A549 (cell line): ENCODE measurements at places on chromosomes 2 and 18.

DNA sequence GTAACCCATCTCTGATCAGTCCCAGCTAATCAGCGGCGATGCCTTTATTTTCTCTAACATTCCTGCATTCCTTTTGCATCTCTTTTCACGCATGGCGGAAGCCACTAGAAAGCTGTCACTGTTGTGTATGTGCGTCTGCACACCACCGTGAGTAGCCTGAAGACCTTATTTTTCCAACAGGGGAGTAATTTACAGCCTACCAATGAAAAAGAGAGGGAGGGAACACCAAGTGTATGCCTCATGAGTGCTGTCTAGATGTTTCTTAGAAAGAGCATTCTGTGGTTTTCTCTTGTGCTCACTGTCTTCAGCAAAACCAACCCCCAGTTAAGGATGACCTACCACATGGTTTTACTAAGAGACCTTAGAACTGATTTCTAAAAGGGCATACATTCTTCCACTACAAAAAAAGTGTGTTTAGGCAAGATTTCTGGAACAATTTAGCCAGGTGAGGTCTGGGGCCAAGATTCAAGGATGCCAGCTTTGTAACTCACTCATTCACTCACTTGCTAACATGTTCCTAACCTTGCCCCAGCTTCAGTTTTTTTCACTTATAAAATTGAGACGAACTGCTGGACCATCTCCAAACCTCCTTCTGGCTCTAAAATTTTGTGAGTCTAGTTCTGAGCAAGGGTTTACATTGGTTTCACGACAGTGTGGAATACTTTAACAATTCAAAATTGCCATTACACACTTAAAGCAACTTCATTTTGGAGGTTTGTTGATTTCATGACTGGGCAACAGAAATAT, 51.4 kb downstream of the BCL2 start:
- no peak for DNase-seq

DNA sequence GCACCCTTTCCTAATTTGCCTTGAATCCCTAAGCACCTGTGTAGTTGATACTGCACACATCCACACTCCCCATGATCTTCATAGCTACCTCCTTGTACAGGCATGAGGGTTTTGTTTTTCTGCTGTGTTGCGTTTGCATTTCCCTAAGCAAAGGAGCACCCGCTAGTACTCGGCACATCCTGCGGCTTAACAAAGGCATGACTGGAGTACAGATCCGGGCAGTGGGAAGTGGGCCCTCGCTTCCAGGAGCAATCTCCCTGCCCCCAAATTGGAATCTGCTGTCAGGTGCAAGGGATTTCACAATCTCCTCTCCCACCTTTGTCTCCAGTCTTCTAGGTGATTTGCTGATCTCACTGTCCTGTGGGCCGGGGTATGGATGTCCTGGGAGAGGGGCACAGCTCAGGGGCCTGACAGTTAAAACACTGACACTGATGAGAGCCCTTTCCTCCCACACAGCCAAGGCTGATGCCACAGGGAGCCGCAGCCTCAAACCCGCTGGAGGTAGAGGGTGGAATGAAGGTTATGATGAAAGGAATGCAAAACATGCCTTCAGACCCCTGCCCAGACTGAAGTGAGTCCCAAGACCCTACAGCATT, 98.7 kb upstream of the THOC1 start:
- DNase-seq = no peak

DNA sequence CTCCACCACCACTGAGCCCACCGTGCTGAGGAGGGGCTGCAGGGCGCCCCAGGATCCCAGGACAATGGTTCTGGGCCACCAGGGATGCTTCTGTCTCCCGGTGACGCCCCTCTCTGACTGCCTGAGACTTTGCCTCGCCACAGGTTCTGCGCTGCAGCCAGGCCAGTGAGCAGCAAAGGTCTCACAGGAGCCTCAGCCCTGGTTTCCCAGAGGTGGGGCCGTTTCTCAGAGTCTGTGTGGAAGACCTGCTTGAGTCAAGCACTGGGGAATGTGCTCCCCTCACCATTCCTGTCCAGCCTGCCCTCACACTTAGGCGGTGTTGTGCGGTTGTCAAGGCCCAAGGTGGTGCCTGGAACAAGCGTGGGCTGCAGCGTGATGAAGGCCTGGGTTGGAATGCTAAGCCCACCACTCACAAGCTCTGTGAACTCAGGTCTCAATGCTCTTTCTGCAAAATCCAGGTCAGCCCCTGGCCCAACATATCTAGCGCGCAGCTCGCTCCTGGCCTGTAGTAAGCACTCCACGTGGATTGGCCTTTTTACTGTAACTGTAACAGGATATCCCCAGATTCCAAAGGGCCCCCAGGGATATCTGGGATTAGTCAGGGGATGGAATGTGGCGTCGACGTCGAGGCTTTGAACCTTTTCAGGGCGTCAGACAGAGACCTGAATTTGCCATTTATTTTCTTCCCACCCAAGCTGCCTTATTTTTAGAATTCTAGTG, 47.6 kb downstream of the PLB1 start:
- DNase-seq = no peak

DNA sequence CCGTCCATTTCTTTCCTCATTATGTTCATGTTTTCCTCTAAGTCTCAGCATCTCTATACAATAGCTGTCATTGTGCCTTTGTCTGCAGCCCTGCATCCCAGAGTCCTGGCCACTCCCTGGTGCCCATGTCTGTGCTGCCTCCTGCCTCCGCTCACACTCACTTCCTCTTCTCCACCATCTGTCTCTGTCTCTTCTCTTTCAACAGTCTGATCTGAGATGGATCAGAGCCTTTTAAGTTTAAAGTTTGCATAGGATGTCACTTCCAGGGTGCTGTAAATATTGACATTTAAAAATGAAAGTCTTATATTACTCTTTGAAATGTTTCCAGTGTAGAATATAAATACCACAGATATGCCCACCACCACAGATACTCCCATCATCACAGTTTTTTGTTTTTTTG, 42.7 kb downstream of the UBE2F start:
- no peak for DNase-seq

DNA sequence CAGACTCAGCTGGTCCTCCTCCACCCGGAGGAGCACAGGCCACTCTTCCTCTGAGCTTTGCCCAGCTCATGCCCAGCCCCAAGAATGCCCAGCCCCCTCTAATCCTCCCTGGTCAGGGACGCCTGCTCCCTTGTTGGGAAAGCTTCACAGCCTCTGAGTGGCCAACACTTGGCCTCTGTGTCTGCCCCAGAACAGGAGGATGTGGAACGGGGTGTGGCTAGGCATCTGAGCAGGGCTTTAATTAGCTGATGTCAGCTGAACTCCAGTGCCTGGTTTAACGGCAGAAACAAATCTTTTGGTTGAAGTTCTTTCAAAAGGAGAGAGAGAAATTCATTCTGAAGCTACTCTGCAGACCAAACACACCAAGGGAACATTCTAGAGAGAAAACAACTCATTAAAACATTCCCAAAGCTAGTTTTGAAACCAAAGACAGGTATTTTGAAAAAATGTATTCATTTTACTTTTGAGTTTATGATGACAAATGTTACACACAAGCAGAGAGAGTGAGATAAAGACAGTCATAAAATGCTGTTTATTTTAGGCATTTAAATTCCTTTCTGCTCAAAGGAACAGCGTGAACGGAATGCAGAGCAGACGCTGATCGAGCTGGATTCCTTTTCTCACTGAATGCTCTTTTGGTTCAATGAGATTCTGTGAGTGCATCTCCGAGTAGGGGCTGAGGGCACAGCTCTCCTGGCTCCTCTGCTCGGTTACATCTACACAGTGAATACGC, 63.8 kb downstream of the RTP5 start:
- no peak for DNase-seq

DNA sequence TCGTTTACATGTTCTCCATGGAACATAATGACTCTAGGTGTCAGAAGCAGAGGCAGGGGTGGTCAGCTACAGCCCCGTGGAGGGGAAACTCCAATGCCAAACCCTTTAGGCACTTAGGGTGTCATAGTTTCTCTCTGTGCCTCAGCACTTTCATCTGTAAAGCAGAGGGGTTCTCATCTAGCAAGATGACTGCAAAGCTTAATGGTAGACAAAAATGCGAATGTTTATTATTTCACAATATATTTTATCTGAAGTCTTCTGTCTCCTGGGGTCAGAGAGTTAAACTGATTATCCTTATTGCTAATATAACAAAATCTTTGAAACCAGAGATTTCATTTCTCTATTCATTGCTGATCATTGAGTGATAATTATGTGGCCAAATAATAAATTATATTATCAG, 522.5 kb downstream of the TSN start:
- no peak for DNase-seq

DNA sequence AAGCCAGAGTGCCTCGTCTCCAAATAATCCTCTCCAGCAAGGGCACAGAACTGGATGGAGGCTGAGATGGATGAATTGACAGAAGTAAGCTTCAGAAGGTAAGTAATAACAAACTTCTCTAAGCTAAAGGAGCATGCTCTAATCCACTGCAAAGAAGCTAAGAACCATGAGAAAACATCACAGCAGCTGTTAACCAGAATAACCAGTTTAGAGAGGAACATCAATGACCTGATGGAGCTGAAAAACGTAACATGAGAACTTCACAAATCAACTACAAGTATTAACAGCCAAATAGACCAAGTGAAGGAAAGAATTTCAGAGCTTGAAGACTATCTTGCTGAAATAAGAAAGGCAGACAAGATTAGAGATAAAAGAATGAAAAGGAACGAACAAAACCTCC, 32.3 kb downstream of the WDPCP start:
- DNase-seq = no peak

DNA sequence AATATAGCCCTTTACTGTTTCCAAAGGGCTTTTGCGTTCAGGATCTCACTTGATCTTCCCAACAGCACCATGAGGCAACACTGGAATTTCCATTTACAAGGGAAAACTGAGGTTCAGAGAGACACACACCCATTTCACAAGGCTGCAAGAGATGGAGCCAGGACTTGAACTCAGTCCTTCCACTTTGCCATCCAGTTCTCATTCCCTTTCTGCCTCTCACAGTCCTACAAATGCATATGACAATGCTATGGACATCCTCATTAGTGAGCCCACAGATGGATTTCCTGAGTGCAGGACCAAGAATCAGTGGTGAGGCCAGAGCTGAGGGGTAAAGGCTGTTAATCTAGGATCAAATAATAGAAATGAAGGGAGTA, 136.1 kb upstream of the MYCN start:
- no peak for DNase-seq

DNA sequence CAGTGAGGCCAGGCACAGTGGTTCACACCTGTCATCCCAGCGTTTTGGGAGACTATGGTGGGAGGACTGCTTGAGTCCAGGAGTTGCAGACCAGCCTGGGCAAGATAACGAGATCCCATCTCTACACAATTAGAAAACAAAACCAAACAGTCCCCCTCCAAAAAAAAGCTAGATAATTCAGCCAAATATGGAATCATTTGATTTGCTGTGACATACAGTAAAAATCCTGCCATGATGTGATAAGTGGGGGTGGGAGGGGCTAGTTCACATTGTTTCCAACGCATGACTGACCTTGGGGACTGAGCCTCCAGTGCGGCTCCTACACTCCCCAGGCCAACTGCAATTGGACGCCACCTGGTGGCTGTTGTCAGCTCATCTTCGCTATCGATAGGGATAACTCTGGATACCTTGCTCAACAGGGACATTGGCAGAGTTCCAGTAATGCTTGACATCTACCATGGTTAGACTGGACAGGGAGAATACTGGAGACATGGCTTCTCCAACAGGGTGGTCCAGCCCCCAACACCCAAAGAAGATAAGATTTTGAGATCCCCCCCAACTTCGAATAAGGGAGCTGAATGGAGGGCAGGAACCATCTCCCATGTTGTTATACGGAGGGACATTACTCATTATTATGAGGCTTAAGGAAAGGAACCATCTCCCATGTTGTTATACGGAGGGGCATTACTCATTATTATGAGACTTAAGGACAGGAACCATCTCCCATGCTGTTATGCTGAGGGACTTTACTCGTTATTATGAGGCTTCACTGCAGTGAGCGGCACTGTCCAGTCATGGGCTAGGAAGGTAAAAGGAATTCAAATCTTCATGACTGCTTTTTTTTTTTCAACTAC, 135.9 kb downstream of the TGIF1 start:
- peak; percentile 89 for DNase-seq

GRCh38 chr18:9971313-9971920, 57.6 kb downstream of the VAPA start:
- DNase-seq = peak; percentile 29
